ENCODE measurements at places on chromosomes 2 and 18. TPM values are rescaled to one million over a fixed set of nuclear protein-coding genes. Genes with fewer than 3 reads are reported as not detected.

DNA sequence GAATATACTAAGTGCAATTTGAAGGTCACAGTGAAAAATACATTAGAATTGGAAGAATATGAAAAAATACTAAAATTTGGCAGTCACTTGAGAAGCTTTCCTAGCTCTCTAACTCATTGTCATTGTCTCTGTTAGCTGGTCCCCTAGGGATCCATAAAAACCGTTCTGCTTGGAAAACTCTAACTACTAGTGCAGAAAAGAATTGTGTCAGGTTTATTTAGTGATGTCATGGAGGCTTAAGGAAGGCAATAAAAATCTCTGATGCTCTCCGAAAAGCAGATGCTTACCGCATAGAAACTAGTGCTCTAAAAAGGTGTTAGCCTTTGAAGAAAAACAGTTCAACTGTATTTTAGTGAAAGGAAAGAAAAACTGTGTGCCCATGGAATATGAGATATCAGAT is 150.1 kb upstream of the DLGAP1 start:
- DNase-seq, result no peak

DNA sequence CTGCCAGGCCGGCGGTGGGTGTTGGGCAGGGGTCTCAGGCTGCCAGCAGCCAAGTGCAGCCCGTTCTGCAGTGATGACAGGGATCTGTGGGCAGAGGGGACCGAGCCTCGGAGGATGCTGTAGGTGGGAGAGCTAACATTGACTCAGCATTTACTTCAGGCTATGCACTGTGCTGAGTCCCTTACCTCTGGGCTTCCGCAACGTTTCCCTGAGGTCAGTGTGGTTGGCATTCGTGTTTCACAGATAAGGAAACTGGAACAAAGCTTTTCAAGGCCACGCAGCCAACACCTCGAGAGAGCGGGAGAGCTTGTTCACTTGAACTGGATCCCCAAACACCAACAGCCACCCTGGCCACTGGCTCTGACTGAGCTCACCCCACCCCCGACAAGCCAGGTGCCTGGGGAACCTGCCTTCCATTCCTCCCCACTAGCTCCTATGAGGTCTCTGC is 839 bp upstream of the GPR148 start:
- DNase-seq, result no peak

DNA sequence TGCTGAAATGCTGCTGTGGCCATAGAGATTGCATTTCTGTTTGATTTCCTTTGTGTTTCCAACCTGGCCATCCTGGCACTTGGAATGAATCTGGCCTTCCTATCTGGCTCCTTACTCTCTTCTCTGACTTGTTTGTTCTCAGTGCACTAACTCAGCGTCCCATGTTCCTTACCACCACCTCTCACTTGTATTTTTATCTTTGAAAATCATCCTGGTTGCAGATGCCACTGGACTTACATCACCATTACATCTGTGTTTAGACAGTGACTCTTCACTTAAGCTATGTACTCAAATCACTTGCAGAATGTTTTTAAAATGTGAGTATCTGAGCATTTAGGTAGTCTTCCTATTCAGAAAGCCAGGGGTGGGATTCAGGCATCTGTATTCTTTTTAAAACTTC is 239.5 kb downstream of the WDR7 start:
- no peak for DNase-seq

DNA sequence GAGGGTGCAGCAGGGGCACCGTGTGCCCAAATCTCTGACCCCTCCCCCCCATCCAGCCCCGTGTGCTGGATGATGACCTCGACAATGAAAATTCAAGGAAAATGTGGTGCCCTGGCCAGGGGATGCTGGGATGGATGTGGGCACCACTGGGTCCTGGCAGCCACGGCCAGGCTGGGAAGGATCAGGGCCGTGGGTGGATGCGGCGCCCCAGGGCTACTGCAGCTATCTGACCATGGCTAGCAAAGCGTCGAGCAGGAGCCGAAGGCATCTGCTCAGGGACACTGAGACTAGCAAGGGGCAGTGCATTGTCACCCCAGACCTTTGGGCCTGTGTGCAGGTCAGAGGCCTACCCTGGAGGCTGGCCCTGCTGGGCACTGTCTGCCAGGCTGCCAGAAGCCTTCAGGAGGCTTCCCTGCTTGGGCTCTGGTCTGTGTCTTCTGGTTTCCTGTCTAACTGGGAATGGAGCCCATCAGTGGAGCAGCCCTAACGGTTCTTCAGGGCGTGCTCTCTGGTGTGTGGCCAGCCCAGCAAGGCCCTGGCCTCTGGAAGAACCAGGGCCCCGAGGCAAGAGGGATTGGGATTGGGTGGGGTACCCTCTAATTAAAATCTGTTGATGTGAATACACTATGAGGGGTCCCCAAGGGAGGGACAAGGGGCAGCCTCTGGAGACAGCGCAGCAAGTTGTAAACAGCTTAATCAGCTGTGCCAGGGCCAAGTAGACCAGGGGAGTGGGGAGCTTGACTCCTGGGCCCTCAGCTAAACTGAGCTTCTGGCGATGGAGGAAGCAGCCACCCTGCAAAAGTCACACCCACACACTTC is 98.0 kb downstream of the STPG4 start:
- DNase-seq, result no peak

DNA sequence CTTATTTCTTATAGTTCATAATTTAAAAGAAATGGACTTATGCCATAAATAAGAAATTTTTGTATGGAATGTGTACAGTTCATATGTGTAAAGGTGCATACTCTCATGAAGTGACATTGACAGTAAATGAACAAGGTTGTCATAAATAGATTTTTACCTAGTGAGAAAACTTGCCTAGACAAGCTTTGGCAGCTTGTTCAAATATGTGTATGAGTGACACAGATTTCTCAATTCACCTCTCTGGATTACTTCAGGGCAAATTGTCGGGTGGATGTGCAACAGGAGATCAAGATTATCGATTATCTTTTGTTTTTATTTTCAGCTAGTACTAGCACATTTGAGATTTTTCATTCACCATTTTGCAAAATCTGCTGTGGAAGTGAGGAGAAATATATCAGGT is 758.1 kb upstream of the ACVR2A start:
- DNase-seq, result no peak

DNA sequence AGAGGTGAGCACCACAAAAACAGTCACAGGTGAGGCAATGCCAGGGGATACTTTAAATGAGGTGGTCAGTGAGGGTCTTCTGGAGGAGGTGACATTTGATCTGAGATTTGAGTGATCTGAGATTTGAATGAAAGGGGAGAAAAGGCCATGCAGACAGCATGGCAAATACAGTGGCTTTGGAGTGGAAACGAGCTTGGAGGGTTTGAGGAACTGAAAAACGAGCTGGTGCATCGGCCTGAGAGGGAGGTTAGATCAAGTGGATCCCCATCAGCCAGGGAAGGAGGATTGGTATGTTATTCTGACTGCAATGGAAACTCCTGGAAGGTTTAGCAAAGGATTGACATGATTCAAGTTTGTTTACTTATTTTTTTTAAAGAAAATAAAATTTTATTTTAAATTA is 245.1 kb downstream of the KCNS3 start:
- DNase-seq, result no peak

DNA sequence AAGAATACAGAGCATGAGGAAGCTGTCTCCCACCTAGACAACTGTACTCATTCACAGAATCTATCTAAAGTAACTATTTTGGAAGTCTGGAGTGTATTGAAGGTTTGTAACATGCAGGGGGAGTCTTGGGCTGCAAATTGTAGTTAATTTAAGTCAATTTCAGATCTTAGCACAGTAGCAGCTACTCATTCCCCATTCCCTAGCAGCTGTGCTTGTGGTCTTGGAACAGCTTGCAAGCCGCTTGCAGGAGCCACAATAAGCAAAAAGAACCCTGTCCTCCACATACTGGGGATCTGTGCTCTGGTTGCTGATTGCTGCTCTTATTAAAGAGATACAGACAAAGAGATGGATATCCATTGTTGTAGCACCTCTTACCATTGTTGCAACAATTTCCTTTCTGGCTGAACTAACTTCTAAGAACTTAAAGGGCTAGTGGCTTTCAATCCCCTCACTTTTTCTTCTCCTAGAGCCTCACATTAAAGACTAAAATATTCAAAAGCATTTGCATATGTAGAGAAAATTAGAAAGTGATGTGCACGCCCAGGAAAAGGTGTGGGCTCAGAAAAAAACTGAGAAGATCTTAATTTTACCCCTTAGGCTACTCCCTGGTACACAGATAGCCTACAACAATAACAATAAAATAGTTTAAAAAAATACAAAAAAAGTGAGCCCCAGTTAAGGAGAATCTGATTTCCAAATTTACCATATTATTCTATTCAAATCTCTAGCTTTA is 1775.1 kb upstream of the PIK3C3 start:
- no peak for DNase-seq

Gene ANKRD53
- total RNA-seq, result 0.23 TPM

- DNase-seq, result no peak
Measured at GRCh38 chr2:180364719-180365118, 357.6 kb upstream of the CWC22 start.

Gene SDC1
- total RNA-seq, result 65.3 TPM

Gene STPG4
- total RNA-seq, result 0.46 TPM

GRCh38 chr2:14301331-14301730 is 331.2 kb upstream of the LRATD1 start:
- DNase-seq, result no peak

DNA sequence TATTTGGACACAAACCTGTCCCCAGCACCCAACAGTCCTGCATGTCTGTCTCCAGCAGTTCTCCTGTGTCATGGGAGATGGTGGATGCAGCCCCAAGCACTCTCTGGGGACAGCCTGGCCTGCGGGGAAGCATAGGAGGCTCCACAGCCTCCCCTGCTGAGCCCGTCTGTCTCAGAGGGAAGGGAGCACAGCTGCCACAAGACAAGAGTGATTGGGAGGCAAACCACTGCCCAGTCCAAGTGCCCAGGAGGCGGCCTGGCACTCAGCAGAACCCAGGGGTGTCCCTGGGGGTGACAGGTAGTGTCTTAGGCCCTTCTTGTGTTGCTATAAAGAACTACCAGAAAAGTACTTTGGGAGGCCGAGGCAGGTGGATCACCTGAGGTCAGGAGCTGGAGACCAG is 211.2 kb upstream of the MYT1L start:
- no peak for DNase-seq

GRCh38 chr2:56291711-56292110 is 107.9 kb downstream of the CCDC85A start:
- DNase-seq, result no peak

- no peak for DNase-seq
Measured at GRCh38 chr2:18125303-18125702, 246.8 kb downstream of the KCNS3 start.

Gene EFEMP1
- 80.1 TPM for total RNA-seq

Data from mucosa of descending colon (tissue), 3 donors.